ENCODE measurements at places on chromosomes 7 and 10.

DNA sequence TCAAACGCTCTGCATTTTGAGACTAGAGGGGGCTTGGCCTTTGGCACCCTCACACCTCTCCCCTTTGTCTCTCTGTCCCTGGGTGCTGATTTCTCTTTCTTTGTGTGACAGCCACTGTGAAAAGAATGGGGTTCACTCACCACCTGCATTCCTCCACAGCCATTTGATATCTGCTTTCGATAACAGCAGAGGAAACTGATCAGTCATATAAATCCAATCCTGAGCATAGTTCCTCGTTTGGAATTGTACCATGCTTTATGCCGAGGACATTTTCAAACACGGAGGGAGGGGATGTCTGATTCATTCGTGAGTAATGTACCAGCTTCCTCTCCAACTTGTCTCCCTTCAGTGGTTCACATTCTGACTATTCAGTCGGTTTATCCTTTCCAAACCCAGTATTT is 15.8 kb downstream of the MET start:
- DNase-seq: no peak

DNA sequence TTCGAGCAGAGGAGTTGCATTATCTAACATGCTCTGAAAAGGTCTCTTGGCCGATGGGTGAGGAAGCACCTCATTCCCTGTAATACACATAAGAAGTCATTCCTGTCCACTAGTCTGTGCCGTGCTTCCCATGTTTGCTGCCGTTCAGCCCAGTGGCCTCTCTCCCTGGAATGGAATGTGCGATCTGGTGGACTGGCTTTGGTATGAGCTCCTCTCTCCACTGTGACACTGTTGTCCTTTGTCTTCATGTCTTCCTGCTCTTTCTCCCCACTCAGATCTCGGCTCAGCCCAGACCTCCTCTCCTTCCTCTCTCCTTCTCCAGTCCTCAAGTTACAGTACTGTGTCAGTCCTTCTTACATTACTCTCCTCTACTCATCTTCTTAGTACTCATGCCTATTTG is 192.8 kb upstream of the KLF6 start:
- DNase-seq: no peak

DNA sequence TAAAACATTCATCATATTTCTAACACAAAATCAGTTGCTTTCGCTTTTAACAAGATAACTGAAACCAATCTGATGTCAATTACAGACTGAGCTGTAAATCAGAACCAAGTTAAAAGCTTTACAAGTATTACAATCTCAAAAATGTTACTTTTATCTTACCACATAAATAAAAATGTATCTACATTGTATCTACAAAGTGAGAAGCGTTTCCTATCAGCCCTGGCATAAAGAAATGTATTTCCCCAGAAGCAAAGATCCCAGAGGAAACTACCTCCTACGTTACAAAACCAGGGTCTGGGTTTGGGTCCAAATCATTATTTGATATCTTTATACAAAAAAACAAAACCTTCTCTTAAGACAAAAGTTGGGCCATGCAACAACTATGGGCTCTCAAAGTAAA is 2.6 kb downstream of the SMURF1 start:
- DNase-seq: no peak

- peak; percentile 20 for DNase-seq
Measured at GRCh38 chr10:118800920-118801319, 46.1 kb upstream of the CACUL1 start.

GRCh38 chr10:3709456-3710060 is 75.5 kb downstream of the KLF6 start:
- DNase-seq: no peak

- DNase-seq: no peak
Measured at GRCh38 chr10:93408783-93409182, 73.4 kb downstream of the MYOF start.

- DNase-seq: no peak
Measured at GRCh38 chr10:69899727-69900595, 98.3 kb downstream of the COL13A1 start.

- no peak for DNase-seq
Measured at GRCh38 chr7:88102675-88103074, 117.2 kb downstream of the SRI start.

DNA sequence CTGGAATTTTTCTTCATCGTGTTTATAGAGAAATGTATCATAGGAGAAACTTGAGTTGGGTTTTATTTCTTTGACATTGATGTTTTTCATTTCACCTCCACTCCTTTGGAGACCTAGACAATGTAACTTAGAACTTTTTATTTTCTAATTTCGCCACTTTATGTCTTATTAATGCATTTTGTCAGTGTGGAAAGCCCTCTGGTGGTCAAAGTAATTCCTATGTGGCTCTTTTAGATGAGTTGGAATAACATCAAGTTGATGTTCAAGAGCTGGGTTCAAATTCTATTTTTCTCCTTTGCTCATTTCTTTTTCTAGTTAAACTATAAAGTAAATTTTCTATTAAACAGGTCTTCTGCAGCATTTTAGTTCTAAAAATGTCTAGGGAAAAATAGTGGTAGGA is 478.6 kb downstream of the LRMDA start:
- no peak for DNase-seq

DNA sequence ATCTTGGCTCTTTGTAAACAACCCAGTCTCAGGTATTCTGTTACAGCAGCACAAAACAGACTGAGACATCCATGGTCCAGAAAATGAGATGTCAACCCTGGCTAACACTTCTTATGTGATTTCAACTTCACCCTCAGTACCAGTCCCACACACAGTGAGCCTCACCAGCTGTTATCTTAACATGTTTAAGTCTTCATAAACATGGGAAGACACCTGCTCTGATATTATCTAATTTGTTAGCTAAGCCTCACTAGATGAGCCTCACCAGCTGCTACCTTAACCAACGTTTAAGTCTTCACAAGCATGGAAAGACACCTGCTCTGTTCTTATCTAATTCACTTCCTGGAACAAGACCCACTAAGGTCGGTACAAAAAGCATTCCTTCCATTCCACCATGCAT is 130.8 kb downstream of the CALN1 start:
- DNase-seq: no peak

DNA sequence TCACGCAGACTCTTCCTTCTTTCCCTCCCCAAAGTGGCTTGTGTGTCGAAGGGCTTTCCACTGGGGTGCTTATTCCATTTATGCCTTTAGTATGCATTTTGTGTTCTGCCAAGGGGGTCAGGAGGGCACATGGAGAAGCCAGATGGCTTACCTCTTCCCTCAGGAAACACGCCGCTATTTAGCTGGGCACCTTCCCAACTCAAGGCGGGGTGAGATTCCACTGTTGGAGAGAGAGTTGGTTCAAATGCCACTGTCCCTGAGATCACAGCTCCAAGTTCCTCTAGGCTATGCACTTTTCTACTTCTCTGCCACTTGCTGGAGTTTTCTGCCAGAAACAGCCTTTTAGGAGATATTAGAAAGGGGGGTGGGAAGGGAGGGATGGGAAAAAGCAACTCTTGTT is 1091.8 kb downstream of the LRMDA start:
- DNase-seq: no peak

- DNase-seq: no peak
Measured at GRCh38 chr7:20216406-20217036, 663 bp downstream of the MACC1 start.

DNA sequence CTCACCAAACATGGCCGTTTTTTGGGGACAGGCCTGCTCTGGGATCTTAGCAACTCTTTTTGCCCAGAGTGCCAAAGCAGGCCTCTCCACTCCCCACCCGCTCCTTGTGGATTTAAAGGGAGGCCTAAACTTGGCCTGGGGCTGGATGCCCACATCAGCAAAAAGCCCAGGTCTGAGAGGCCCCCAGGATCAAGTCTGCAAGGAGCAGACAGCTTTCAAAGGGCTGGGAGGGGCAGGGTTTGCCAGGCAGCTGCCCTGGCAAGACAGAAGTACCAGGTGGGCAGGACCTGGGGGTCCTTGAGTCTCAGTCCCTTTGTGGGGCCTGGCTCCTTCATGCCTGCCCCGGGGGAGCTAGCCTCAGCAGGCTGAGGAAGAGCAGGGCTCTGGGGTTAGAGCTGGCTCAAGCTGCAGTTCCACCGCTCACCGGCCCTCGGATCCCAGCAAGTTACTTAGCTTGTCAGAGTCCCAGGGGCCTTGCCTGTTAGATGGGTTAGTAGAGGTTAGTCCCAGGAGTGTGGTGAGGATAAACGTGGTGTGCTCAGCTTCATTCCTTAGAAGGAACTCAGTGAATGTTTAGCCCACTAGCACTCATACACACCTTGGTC is 56.2 kb downstream of the ARHGAP22 start:
- no peak for DNase-seq

- DNase-seq: no peak
Measured at GRCh38 chr7:85840554-85840953, 653.7 kb upstream of the SEMA3D start.

- no peak for DNase-seq
Measured at GRCh38 chr7:132406039-132406438, 170.2 kb downstream of the PLXNA4 start.

- no peak for DNase-seq
Measured at GRCh38 chr7:20624666-20625385, 9.4 kb downstream of the ABCB5 start.

- DNase-seq: no peak
Measured at GRCh38 chr7:78794101-78794500, 659.4 kb downstream of the MAGI2 start.

DNA sequence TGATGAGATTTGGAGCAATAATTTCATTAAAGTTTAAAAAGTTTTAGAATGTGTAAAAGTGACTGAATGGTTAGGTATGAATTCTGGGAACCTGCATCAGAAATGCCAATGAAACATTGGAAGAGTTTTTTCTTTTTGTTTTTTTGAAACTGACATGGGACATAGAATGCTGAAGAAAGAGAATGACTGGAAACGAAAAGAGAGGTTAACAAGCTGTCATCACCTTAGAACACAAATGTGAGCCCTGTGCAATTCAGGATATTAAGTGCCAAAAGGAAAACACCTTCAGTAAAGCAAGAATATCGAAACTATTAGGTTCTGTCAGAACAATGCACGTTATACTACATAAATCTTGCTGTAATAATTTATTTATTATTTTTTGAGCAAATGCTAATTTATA is 12.6 kb upstream of the EXOC4 start:
- no peak for DNase-seq

DNA sequence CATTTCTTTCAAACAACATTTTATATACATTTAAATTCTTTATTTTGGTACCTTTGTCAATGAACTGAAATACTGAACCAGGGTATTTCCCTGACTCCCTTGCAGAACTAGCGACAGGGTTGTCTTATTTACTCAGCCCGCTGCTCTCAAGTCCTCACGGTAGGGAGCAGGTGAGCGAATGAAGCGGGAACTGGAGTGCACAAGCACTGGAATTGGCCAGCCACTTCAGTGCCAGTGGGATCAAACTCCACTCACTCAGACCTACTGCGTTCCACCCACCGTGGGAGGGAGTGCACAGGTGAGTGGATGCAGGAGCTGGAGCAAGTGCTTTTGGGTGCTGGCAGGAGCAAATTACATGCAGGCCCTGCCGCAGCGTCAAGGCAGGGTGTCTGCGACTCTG is 28.1 kb upstream of the NEUROD6 start:
- DNase-seq: no peak

DNA sequence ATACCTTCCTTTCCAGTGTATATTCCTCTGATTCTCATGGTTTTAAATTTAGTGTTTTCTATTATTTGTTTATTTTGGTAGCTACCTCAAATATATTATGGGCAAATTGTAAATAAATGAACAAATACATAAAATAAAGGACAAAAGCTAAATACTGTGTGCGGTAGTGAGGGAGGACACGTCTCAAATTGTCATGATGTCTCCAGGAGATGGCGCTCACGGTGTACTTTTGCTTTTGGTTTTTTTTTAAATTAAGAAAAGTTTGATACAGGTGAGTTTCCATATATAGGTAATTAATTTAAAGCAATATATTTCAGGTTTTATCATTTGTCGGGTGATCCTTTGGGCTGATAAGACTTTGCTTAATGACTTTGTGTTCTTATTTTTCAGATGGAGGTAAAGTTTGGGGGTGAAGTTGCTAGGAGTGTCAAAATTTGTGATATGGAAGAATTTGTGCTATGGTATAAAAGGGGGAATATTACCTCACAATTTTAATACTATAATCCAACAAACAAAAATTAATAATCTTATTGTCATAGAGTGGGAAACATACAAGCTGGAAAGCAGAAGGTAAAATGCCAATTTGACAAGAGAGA is 68.4 kb upstream of the TMEM229A start:
- DNase-seq: peak; percentile 52

GRCh38 chr7:149477494-149478443 is 16.9 kb upstream of the ZNF777 start:
- DNase-seq: no peak

GRCh38 chr7:154326421-154326820 is 274.2 kb downstream of the DPP6 start:
- DNase-seq: no peak

- no peak for DNase-seq
Measured at GRCh38 chr10:79316671-79317431, 30.4 kb upstream of the PPIF start.

DNA sequence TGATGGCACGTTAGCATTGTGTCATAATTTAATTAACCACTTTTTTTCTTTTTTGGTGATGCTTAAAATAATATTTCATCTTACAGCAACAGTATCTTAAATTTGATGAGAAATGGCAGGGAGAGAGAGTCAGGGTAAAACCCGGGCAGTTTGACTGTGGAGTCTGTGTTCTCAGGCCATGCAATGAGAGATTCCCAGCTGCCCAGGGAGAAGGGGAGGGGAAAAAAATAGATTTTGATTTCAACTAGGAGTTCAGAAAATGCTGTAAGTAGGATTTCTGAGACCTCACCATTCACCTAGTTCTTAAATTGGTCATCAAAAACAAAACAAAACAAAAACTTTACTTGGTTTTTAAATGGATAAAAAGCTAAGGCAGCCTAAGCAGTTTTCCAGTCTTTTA is 37.4 kb upstream of the XPNPEP1 start:
- DNase-seq: no peak

DNA sequence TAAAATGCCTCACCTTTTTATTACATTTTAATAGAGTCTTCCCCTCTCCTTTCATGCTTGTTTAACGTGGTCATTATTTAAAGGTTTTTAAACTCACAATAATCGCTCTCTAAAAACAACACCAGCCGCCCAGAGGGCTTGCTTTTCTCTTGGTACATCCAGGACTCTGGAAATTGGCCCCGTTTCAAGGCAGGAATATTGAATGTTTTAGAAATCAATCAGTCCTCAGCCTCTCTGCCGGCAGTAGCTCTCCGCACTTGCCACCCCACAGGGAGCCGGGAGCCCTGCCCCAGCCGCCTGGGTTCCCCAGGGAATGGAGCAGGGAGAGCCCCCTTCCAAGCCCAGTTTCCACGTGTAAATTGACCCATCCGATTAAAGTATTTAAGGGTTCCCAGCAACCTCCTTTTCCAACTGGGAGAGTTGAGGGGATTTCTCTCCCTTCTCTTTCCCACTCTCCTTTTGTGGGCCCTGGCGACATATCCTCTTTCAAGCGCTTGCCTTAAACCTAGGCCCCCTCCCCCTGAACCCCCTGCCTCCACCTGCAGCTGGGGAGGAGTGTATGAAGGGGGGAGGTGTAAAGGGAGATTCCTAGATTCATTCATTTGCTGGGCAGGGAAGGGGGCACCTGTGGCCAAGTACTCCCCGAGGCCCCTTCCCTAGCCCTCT is 1.9 kb downstream of the FGF8 start:
- DNase-seq: no peak
